Activated T-helper 2 cell treated with anti-CD3 and anti-CD28 coated beads, Interferon-gamma antibody, Interleukin-2, Interleukin-4, amounts not matched to agents 10 μg/mL and 5 μg/mL and 100 μg/mL, durations not matched to agents 14 hours and 24 hours and 36 hours (primary cell): ENCODE measurements at places on chromosomes 1 and 21.

GRCh38 chr1:67836769-67837168 lies 3.5 kb upstream of the GNG12 start:
- no peak for DNase-seq
- H3K36me3 ChIP-seq, result peaks cover 2% of the 10 kb centered on the region
- H3K27me3 ChIP-seq, result peaks cover 67% of the 10 kb centered on the region
- H3K4me1 ChIP-seq, result peaks cover 9% of the 10 kb centered on the region

DNA sequence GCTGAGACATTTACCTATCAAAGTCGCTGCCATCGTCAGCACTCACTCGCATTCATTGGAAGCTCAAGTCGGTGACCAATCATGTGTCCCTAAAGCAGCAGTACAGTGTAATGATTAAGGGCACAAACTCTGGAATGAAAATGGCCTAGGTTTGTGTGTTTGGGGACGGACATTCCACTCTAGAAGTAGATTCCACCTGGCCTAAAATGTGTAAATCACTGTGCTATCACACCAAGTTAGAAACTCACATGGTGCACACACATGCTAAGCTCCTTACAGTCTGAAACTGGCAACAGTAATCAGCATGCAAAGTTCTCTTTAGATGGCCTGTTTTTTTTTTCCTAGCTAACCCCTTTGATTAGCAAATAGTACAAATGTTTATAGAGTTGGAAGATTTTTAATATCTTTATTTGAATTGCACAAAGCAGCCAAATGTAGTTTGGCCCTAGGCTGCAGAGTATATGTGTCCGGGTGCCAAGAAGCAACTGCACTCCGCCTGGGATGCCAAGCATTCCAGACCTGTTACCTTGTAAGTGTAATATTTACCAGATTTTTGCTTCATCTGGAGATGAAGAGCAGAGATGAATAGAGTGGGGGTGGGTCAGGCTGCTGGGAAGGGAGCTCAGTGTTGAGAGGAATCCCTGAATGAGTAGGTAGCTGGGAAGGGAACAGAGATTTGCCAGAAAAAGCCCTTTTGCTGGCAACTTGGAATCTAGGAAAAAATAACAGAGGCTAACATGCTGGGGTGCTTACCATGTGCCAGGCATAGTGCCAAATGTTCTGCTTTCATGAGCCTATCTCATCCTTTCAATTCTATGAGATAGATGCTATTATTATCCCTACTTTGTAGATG lies 35.2 kb downstream of the TGFB2 start:
- H3K36me3 ChIP-seq, result no peaks in the 10 kb centered on the region
- DNase-seq, result no peak
- H3K4me1 ChIP-seq, result peaks cover 19% of the 10 kb centered on the region
- no peak overlapping the region for H3K27ac ChIP-seq
- H3K27me3 ChIP-seq, result peaks cover 57% of the 10 kb centered on the region
- no peak overlapping the region for H3K4me3 ChIP-seq

DNA sequence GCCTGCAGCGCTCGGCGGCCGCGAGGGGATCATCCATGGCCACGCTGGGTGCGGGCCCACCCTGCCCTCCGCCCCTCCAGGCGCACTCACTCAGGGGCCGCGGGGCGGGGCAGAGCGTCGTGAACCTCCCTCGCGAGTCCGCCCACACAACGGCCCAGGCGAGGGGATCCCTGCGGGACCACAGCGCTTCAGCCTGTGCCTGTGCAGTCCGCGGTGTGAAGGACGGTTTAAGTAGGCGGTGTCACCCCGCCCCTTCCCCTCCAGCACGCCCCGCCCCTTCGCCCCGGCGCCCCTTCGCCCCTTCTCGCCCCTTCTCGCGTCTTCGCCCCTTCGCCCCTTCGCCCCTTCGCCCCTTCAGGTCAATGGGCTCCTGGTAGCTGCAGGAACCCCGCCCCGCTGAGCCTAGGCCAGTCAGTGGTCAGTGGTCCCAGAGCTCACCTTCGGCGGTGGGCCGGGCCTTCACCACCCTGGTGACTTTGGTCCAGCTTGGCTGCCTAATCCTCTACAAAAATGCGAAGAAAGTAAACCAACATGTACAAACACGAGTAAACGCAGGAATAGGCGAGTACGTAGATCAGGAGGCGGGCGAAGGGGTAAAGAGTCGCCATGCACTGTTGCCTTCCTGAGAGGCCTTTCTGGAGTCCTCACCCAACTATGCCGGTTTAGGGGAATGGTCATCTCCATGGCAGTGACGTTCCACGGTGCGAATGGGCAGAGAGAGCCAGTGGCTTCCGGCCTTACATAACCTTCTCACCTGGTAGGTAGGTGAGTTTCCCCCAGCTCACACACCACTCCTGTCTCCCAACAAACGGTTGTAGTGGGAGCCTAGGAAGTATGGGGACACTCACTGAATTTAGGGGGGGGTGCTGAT lies 19.6 kb upstream of the DMRTB1 start:
- no peak overlapping the region for H3K4me3 ChIP-seq
- no peak for DNase-seq
- H3K4me1 ChIP-seq, result no peaks in the 10 kb centered on the region
- peaks cover 18% of the 10 kb centered on the region for H3K27me3 ChIP-seq

GRCh38 chr1:225428881-225429455 lies 1.1 kb upstream of the LBR start:
- peak overlapping the region; percentile 94 for H3K27ac ChIP-seq
- peaks cover 33% of the 10 kb centered on the region for H3K4me1 ChIP-seq
- peaks cover 7% of the 10 kb centered on the region for H3K36me3 ChIP-seq
- DNase-seq, result no peak

DNA sequence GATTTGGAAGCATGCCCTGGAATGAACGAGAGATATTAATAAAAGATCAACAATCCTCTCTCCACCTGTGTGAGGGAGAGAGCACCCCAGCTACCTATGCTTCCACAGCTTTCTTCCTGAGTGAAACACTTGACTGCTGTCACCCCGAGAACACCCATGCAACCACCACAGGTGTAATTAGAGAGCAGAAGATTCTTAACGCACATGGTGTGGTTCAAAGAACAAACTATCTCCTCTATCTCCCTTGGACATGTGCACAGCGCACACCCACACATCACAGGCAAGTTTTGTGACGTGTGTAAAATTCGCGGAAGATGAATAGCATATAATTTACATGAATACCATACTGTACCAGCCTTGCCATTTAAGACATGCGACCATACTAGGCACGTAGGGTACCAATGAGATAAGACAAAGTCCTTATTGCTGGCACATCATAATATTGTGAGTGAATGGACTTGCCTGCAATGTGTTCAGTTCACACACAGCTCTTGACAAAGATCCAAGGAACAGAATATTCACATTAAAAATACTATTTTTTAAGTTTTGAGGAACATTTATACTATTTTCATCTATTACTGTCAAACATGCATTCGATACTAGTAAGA lies 11.6 kb downstream of the ERRFI1 start:
- H3K27ac ChIP-seq, result no peak overlapping the region
- peaks cover 3% of the 10 kb centered on the region for H3K4me1 ChIP-seq
- H3K27me3 ChIP-seq, result peaks cover 14% of the 10 kb centered on the region

GRCh38 chr1:205849619-205850355 lies at the start of gene PM20D1:
PM20D1 (minus strand) TSS chr1:205850132; CDS start chr1:205850072, 60 bp downstream.
- H3K36me3 ChIP-seq, result no peaks in the 10 kb centered on the region
- H3K4me3 ChIP-seq, result peak within 1 kb of the TSS; percentile 86
- peak; percentile 89 for DNase-seq
- H3K27ac ChIP-seq, result peak within 1 kb of the TSS; percentile 82
- no peaks in the 10 kb centered on the region for H3K27me3 ChIP-seq

GRCh38 chr1:93344886-93345632 lies 648 bp upstream of the DR1 start:
- no peak for DNase-seq
- no peaks in the 10 kb centered on the region for H3K27me3 ChIP-seq
- H3K4me3 ChIP-seq, result peak overlapping the region; percentile 88
- H3K27ac ChIP-seq, result peak overlapping the region; percentile 94
- peaks cover 16% of the 10 kb centered on the region for H3K4me1 ChIP-seq
- peaks cover 31% of the 10 kb centered on the region for H3K36me3 ChIP-seq

DNA sequence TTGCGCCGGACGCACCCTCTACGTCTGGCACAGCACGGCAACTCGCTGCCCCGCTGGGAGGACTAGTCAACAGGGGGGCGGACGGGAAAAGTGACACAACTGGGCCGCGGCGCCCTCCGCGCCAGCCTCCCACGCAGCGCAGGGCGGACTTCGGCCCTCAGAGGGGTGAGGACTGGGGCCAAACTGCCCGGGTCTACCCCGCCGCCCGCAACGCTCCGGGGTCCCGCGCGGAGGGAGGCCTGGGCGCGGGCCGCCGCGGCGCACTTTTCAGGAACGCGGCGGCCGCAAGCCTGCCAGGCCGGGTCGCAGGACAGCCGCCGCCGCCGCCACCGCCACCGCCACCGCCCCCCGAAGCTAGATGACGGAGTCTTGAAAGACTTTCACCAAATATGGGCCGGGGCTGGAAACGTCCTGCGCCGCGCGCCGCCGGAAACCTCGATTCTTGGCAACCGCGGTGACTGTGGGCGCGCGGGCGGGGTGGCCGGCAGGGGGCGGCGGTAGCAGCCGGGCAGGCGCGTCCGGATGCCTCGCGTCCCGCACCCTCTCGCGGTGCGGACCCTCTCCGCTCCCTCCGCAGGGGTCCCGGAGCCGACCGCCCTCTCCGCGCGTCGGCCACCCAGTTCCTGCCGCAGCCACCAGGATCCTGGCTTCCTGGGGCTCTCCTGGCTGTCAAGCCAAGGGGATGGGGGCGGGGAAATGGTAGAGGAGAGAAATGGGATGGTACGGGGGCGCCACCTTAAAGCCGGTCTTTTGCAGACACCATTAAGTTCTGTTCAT lies 3.7 kb upstream of the CCN1 start:
- H3K27me3 ChIP-seq, result peaks cover 69% of the 10 kb centered on the region
- DNase-seq, result peak; percentile 45
- no peaks in the 10 kb centered on the region for H3K36me3 ChIP-seq

GRCh38 chr1:24416666-24417391 lies 1.2 kb downstream of the NIPAL3 start:
- peak; percentile 75 for DNase-seq
- peaks cover 26% of the 10 kb centered on the region for H3K36me3 ChIP-seq
- H3K4me3 ChIP-seq, result peak overlapping the region; percentile 96

GRCh38 chr1:170749549-170749948 lies 85.6 kb downstream of the PRRX1 start:
- no peaks in the 10 kb centered on the region for H3K36me3 ChIP-seq
- H3K27ac ChIP-seq, result no peak overlapping the region
- no peaks in the 10 kb centered on the region for H3K27me3 ChIP-seq
- no peaks in the 10 kb centered on the region for H3K4me1 ChIP-seq
- H3K4me3 ChIP-seq, result no peak overlapping the region

- no peak overlapping the region for H3K27ac ChIP-seq
- DNase-seq, result no peak
- H3K36me3 ChIP-seq, result no peaks in the 10 kb centered on the region
- H3K27me3 ChIP-seq, result peaks cover 44% of the 10 kb centered on the region
Measured at GRCh38 chr1:101330427-101331130, 93.8 kb downstream of the S1PR1 start.

- DNase-seq, result no peak
- no peaks in the 10 kb centered on the region for H3K4me1 ChIP-seq
- no peaks in the 10 kb centered on the region for H3K36me3 ChIP-seq
- no peak overlapping the region for H3K27ac ChIP-seq
- no peaks in the 10 kb centered on the region for H3K27me3 ChIP-seq
- H3K4me3 ChIP-seq, result no peak overlapping the region
Measured at GRCh38 chr1:82880506-82880905, 1079.8 kb downstream of the ADGRL2 start.

DNA sequence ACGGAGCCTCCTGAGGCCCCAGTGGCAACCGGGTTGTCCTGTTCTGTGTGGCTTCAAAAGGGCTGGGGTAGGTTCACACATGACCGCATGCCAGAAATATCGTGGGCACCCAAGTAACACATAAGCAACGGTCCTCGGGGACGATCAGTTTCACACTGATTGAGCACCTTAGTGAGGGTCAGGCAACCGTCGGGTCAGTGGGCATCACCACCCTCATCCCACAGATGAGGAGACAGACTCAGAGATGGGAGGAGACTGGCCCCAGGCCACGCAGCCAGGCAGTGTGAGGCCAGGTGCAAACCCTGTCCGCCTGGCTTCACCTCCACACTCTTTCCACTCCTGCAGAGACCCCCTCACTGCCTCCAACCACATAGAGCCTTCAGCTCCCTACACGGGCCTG lies 309.8 kb downstream of the MATN1 start:
- no peak overlapping the region for H3K4me3 ChIP-seq
- no peak overlapping the region for H3K27ac ChIP-seq
- H3K27me3 ChIP-seq, result no peaks in the 10 kb centered on the region
